Right lobe of liver (tissue), 6 donors: ENCODE measurements at places on chromosomes 4 and X. TPM values are rescaled to one million over a fixed set of nuclear protein-coding genes. Genes with fewer than 3 reads are reported as not detected.

Gene P2RY4
- 0.37 TPM for total RNA-seq

Gene TLR1
- 10.5 TPM for total RNA-seq

Gene PTTG2
- not detected for total RNA-seq

Gene JCHAIN
- 3.9 TPM for total RNA-seq

Gene GUCY1A1
- total RNA-seq, result 7.7 TPM

Gene FGA
- 20,319 TPM for total RNA-seq

Gene BBS7
- 3.0 TPM for total RNA-seq

Gene STAG2
- 17.5 TPM for total RNA-seq

Gene PROM1
- total RNA-seq, result 1.3 TPM

Gene ZNF275
- total RNA-seq, result 12.0 TPM

Gene CCDC110
- total RNA-seq, result 0.39 TPM
